Activated CD8-positive, alpha-beta memory T cell treated with anti-CD3 and anti-CD28 coated beads for 1 hour (primary cell): ENCODE measurements at places on chromosomes 11 and 22.

DNA sequence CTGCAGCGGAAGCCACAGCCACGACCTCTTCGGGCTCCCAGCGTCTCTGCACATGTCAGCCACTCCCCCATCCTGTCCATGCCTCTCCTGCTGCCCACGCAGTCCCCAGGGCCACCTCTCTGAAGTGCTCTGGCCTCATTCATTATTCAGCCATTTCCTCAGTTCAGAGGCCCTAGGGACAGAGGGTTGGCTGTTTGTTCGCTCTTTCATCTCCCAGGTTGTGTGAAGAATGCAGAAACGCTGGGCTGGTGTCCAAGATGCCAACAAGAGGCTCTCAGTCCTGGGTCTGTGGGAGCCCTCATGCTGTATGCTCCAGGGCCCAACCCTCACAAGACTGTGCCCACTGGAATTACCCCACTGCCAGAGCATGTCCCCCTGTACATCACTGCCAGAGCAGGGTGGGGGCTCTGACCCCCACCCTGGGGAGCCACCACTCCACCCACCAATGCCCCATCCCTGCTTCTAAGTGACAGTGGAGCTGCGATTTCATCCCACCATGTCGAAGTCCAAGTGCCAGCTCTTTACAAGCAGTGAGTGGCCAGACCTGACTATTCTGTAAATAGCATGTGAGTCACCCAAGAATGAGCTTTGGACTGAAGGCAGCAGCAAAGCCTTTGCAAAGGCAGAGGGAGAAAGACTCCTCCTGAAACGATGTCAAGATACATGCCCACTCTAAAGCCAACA lies 209.6 kb downstream of the BUD13 start:
- DNase-seq: no peak

GRCh38 chr11:92443199-92443598 lies 218.6 kb downstream of the FAT3 start:
- no peak for DNase-seq

GRCh38 chr11:100681064-100681502 lies 6.0 kb upstream of the ARHGAP42 start:
- DNase-seq: no peak

DNA sequence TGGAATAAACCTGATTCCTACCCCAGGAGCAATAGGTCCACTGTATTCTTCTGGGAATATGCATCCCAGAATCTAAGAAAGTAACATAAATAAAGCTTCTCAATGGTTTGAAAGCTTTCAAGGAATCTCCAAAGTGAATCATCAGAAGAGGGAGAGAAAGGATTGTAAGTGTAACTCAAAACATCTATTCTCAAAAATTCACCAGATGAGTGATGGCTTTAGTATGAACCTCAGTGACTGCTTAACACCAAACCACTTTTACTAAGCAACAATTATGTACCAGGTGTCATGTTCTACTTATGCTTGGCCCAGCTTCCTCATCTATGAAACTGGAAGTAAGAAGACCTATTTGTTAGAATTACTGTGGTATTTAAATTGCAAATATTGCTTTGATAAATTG lies 7.4 kb downstream of the RAB38 start:
- no peak for DNase-seq

GRCh38 chr11:33027233-33027632 lies 11.6 kb downstream of the DEPDC7 start:
- DNase-seq: no peak
